ENCODE measurements at places on chromosomes 16 and 17.

GRCh38 chr17:79902146-79902791 lies 63.0 kb upstream of the CBX4 start:
- no peak for DNase-seq
- no peak overlapping the region for H3K27ac ChIP-seq
- H3K4me3 ChIP-seq, result no peak overlapping the region
- no peaks in the 10 kb centered on the region for H3K36me3 ChIP-seq
- no peaks in the 10 kb centered on the region for H3K4me1 ChIP-seq

DNA sequence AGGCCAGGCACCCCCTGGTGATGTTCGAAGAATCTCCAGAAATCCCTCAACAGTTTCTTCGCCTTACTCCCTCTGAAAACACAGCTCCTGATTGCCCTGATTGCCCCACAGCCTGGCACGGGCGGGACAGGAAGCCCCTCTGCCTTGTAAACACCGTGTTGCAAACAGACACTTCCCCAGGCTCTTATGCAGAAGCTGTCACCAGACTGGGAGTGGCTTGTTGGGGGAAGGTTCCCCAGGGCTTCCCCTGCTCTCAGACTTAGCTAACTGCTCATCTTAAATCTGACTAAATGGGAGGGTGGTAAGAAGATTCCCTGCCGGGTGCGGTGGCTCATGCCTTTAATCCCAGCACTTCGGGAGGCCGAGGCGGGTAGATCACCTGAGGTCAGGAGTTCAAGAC lies 11.2 kb downstream of the PIK3R5 start:
- H3K27me3 ChIP-seq, result no peaks in the 10 kb centered on the region
- H3K4me1 ChIP-seq, result peaks cover 85% of the 10 kb centered on the region
- peak overlapping the region; percentile 81 for H3K27ac ChIP-seq

GRCh38 chr17:17702449-17703139 lies 21.3 kb downstream of the RAI1 start:
- DNase-seq, result no peak
- no peak overlapping the region for H3K4me3 ChIP-seq
- H3K36me3 ChIP-seq, result peaks cover 7% of the 10 kb centered on the region
- H3K4me1 ChIP-seq, result peaks cover 8% of the 10 kb centered on the region
- H3K27me3 ChIP-seq, result no peaks in the 10 kb centered on the region
- no peak overlapping the region for H3K27ac ChIP-seq

GRCh38 chr17:67412032-67412431 lies 35.0 kb downstream of the PITPNC1 start:
- no peak for DNase-seq
- H3K27ac ChIP-seq, result no peak overlapping the region
- H3K36me3 ChIP-seq, result no peaks in the 10 kb centered on the region
- no peaks in the 10 kb centered on the region for H3K27me3 ChIP-seq
- no peak overlapping the region for H3K4me3 ChIP-seq

DNA sequence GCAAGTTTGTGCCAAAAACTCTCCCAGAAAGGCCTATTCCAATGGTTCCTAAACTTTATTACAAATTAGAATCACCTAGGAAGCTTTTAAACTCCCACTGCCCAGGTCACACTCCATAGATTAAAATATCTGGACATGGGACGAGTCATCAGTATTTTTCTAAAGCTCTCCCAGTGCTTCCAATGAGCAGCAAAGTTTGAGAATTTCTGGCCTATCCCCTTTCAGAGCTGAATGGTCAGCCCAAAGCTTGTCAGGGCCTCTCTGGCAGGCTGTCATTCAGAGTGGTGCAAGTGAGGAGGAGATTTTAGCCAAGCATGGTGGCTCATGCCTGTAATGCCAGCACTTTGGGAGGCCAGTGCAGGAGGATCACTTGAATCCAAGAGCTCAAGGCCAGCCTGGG lies 2.4 kb downstream of the BCL6B start:
- H3K27me3 ChIP-seq, result no peaks in the 10 kb centered on the region
- no peaks in the 10 kb centered on the region for H3K36me3 ChIP-seq
- no peak overlapping the region for H3K27ac ChIP-seq
- H3K4me3 ChIP-seq, result no peak overlapping the region
- peaks cover 22% of the 10 kb centered on the region for H3K4me1 ChIP-seq
- DNase-seq, result no peak

- H3K36me3 ChIP-seq, result no peaks in the 10 kb centered on the region
- no peaks in the 10 kb centered on the region for H3K4me1 ChIP-seq
- H3K27me3 ChIP-seq, result no peaks in the 10 kb centered on the region
- H3K4me3 ChIP-seq, result no peak overlapping the region
These were observed 16.4 kb upstream of the CLEC19A start for GRCh38 chr16:19269098-19269497.

DNA sequence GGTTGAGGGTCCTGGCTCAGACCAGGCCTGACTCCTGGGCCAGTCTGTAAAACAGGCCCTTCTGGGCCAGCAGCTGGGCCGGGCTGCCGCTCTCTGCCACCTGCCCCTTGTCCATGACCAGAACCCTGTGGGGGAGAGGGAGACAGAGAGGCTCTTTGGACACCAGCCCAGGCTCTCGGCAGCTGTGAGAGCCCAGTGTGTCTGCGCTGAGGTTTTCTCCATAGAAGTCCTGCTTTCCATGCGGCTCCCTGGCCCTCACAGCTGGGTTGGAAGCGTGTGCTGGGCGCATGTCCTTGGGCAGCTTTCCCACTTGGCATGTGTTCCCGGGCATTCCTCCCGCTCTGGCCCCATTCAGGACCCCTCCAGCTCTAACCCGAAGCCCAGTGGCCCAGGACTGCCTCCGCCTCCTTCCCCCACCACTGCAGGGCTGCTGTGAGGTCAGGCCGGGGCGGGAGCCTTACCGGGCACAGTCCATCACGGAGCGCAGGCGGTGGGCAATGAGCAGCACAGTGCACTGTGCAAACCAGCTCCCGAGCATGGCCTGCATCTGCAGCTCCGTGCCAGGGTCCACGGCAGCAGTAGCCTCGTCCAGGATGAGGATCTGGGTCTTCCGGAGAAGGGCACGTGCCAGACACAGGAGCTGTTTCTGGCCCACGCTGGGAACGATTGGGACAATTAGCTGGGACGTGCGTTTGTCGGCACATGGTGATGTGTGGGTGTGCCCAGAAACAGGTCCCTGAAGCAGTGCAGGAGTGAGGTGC lies 73.0 kb downstream of the ABCC6 start:
- H3K36me3 ChIP-seq, result no peaks in the 10 kb centered on the region
- H3K27me3 ChIP-seq, result no peaks in the 10 kb centered on the region
- H3K4me1 ChIP-seq, result no peaks in the 10 kb centered on the region
- H3K4me3 ChIP-seq, result no peak overlapping the region
- no peak overlapping the region for H3K27ac ChIP-seq

DNA sequence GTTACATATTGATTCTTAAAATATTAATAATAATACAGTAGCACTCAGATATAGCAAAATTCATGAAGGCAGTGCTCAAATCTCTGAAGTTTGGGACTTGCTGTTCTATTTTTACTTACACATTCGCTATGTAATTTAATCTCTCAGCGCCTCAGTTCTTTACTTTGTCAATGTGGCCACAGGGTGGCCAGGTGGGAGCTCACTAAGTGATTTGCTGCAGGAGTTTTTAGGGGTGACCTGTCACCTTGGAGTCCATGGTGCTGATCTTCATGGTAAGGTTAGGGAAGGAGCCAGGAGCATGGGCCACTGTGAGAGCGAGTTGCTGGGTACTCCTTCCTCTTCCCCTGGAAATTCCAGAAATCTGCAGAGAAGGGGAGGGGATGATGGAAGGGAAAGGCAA lies 28.1 kb downstream of the VWA3A start:
- H3K27ac ChIP-seq, result no peak overlapping the region
- no peak overlapping the region for H3K4me3 ChIP-seq
- DNase-seq, result no peak
- H3K4me1 ChIP-seq, result no peaks in the 10 kb centered on the region
- no peaks in the 10 kb centered on the region for H3K27me3 ChIP-seq

DNA sequence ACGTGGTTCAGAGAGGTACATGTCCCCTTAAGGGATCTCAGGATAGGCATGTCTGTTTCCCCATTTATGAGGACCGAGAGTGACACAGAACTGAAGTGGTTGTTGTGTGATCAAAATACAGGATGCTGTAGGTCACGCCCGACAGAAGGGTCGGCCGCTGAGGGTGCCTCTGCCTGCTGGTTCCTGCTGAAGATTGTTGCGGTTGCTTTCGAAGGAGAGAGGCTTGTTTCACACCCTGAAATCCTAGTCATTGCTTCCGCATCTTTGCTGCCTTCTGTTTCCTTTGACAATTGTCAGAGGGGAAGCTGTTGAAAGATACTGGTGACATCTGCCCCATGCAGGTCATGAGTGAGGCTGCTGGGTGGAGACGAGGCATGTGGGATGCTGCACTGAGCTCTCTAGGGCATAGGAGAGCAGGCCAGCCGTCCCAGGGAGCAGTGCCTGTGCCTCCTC lies 3.8 kb upstream of the NAT9 start:
- peak; percentile 63 for DNase-seq
- no peaks in the 10 kb centered on the region for H3K27me3 ChIP-seq
- H3K4me3 ChIP-seq, result no peak overlapping the region
- H3K36me3 ChIP-seq, result no peaks in the 10 kb centered on the region
- peaks cover 38% of the 10 kb centered on the region for H3K4me1 ChIP-seq
- peak overlapping the region; percentile 43 for H3K27ac ChIP-seq

- no peaks in the 10 kb centered on the region for H3K27me3 ChIP-seq
- H3K4me3 ChIP-seq, result no peak overlapping the region
- H3K36me3 ChIP-seq, result no peaks in the 10 kb centered on the region
- DNase-seq, result no peak
These were observed 31.9 kb upstream of the HEATR6 start for GRCh38 chr17:60110586-60110985.

- peak overlapping the region; percentile 87 for H3K4me3 ChIP-seq
- H3K4me1 ChIP-seq, result peaks cover 14% of the 10 kb centered on the region
- H3K36me3 ChIP-seq, result no peaks in the 10 kb centered on the region
- H3K27ac ChIP-seq, result peak overlapping the region; percentile 87
These were observed 858 bp upstream of the ASPSCR1 start for GRCh38 chr17:81976332-81977210.

DNA sequence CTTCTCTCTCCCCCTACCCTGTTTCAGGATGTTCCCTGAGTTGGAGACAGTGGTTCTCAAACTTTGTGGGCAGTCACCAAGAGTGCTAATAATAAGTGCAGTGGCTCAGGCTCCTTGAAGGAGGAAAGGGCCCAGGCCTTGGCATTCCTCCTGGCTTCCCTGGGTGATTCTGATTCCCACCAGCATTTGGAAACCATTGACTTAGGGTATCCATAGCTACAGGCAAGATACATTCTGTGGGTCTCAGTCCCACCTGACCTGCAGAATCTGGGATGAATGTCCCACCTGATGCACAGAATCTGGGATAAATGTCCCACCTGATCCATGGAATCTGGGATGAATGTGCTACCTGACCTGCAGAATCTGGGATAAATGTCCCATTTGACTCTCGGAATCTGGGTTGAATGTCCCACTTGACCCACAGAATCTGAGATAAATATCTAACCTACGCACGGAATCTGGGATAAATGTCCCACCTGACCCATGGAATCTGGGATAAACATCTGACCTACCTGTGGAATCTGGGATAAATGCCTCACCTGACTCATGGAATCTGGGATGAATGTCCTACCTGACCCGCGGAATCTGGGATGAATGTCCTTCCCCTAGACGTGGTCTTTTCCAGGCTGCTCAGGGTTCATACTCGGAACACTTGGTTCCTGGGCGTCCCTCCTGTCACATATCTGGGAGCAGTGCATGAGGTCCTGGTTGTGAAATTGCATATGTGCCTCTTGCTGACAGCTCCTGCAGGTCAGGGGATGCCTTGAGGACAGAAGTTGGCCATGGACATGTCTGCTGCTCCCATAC lies 136.7 kb upstream of the HS3ST2 start:
- H3K4me1 ChIP-seq, result no peaks in the 10 kb centered on the region
- no peak for DNase-seq
- no peaks in the 10 kb centered on the region for H3K36me3 ChIP-seq
- H3K27me3 ChIP-seq, result no peaks in the 10 kb centered on the region
- no peak overlapping the region for H3K27ac ChIP-seq
- H3K4me3 ChIP-seq, result no peak overlapping the region

DNA sequence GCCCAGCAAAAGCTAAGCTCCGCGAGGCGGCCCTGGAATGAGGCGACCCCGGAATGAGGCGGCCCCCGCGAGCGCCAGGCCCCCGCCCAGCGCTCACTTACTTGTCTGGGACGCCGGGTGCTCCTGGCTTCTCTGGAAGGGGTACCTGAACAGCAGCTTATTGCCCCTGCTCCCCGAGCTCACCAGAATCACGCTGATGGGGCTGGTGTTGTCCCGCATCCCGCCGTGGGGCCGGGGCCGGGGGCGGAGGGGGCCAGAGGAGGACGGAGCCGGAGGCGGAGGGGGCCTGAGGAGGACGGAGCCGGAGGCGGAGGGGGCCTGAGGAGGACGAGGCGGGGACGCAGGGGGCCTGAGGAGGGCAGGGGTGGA lies 440 bp downstream of the NPRL3 start:
- peaks cover 3% of the 10 kb centered on the region for H3K4me1 ChIP-seq
- no peaks in the 10 kb centered on the region for H3K27me3 ChIP-seq
- H3K36me3 ChIP-seq, result no peaks in the 10 kb centered on the region
- peak overlapping the region; percentile 74 for H3K27ac ChIP-seq
- peak overlapping the region; percentile 95 for H3K4me3 ChIP-seq
- DNase-seq, result no peak

DNA sequence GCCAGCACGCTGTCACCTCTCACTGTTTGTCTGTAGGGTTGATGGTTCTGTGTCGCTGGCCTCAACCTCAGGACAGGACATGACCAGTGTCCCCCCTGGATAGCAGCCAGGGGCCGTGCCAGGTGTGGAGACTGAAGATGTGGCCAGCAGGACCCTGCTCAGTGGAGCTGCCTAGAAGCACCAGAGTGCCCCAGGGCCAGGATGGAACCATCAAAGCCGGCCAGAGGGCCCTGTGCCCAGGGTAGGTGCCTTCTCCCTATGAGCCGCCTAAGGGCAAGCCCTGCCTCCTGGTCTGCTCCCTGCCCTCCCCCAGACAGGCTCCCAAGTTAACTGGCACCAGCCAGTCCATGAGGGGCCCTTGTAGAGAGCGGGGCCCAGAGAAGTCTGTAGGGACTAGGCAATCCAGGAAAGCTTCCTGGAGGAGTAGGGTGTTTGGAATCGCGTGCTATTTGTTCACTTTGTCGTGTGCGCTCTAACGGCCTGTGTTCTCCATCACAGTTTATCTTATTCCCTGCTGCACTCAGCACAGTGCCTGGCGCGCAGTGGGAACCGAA lies 546 bp upstream of the NDUFB10 start:
- H3K27me3 ChIP-seq, result no peaks in the 10 kb centered on the region
- no peak for DNase-seq
- no peak overlapping the region for H3K4me3 ChIP-seq
- H3K36me3 ChIP-seq, result peaks cover 13% of the 10 kb centered on the region

GRCh38 chr16:15650698-15651171 lies 690 bp downstream of the NDE1 start:
- peak overlapping the region; percentile 99 for H3K4me3 ChIP-seq
- H3K27ac ChIP-seq, result peak overlapping the region; percentile 79
- H3K36me3 ChIP-seq, result peaks cover 15% of the 10 kb centered on the region
- no peaks in the 10 kb centered on the region for H3K27me3 ChIP-seq
- no peak for DNase-seq
- H3K4me1 ChIP-seq, result peaks cover 29% of the 10 kb centered on the region

All from GM12878 (cell line).